Dorsolateral prefrontal cortex (tissue), 122 donors: ENCODE measurements at places on chromosomes 12 and 14. TPM values are rescaled to one million over a fixed set of nuclear protein-coding genes. Genes with fewer than 3 reads are reported as not detected.

DNA sequence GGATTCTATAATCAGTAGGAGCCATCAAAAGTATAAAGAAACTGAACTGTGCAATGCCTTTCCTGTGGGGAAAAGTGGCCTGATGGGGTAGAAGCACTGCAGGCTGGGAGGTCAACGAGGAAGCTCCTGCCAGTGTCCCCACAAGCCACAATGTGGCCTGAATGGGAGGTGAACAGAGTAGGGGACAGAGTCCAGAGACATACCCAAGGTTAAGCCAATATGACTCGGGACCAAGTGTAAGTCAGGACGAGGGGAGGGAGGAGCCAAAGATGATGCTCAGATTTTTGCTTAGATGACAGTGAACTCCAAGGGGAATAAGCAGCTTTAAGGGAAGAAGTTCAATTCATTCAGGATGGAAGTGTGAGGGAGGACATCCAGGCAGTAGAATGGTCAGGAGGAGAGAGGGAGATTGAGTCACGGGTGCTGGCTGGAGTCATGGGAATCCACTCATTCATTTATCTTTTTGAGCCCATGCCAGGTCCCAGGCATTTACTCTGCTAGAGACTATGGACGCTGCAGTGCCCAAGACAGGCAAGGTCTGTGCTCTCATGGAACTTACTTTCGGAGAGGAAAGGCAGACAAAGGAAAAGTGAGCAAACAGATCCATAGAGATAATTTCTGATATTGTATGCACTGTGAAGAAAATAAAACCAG is 29.1 kb downstream of the DPF3 start:
- no peak for DNase-seq

- DNase-seq: peak; percentile 32
These were observed 1.5 kb downstream of the KDM2B start for GRCh38 chr12:121579190-121579791.

GRCh38 chr14:86770186-86770585 is 1222.8 kb downstream of the GALC start:
- no peak for DNase-seq

- DNase-seq: no peak
These were observed 295.8 kb downstream of the IPO8 start for GRCh38 chr12:30399859-30400258.

DNA sequence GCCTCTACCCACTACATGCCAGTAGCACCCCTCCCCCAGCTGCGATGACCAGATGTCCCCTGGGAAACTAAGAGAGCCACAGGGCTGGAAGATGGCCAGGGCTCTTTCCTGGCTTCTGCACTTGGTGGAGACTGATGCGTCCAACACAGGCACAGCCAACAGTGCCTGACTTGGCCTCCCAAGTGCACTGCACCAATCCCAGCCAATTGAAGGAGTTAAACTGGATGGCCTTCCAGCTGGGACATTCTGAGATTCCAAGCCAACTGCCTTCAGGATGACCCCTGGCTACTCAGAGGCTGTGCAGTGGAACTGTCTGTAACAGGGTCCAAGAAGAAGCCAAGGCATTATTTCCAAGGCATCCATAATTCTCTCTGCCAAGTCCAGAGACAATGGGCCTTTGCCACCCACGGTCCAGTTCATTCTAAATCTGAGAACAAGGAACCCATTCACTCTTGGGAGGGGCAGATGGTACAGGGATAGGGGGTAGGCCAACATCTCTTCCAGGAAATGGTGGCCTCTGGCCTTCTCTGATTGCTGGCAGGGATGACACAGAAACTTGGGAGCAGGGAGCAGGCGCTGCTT is 35.2 kb downstream of the PRIMA1 start:
- DNase-seq: peak; percentile 88

DNA sequence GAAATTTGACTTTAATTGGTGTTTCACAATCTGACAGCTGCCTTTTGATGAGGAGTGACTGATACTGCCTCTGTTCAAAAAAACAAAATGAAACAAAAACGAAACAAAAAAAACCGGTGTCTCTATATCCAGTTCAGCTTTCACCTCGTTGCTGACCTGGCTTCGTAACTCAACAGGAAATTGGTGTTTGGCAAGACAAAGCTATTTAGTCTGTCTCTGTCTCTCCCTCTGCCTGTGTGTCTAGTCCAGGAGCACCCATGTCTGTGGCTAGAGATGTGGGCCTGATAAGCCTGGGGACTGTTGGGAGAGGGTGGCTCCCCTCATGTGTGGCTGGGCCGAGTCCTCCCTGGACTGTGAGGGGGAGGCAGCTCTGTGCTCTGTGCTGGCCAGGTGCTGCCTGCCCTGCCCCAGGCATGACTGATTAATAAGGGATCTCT is 11.3 kb downstream of the CACNA1C start:
- DNase-seq: no peak

DNA sequence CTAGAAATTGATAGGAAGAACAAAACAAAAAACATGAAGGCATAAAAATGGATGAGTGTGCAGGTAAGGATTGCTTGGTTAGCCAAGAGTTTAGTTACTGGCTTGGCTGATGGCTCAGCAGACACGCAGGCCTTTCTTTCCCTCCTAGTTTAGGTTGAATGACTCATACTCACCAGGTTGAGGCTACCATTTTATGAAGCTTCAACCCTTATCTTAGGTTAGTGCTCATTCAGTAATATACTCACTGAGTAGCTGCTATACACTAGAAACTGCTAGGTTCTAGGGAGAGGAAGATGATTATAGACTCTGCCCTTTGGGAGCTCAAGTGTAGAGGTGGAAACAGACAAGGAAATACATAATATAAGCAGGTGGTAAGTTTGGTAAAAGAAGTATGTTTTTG is 6.0 kb downstream of the P3H3 start:
- no peak for DNase-seq

- DNase-seq: no peak
These were observed 3.1 kb upstream of the GPX2 start for GRCh38 chr14:64945431-64946178.

DNA sequence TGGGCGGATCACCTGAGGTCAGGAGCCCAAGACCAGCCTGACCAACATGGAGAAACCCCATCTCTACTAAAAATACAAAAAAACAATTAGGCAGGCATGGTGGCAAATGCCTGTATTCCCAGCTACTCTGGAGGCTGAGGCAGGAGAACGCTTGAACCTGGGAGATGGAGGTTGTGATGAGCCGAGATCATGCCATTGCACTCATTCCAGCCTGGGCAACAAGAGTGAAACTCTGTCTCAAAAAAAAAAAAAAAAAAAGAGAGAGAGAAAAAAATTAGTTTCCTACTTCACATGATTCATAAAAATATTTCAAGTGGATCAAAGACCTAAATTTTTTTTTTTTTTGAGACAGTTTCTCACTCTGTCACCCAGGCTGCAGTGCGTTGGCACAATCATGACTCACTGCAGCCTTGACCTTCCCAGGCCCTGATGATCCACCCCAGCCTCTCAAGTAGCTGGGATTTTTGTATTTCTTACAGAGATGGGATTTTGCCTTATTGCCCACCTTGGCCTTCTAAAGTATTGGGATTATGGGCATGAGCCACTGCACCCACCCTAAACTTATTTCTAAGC is 24.9 kb downstream of the FCF1 start:
- no peak for DNase-seq

GRCh38 chr12:126706300-126706699 is 1560.7 kb upstream of the TMEM132C start:
- no peak for DNase-seq

DNA sequence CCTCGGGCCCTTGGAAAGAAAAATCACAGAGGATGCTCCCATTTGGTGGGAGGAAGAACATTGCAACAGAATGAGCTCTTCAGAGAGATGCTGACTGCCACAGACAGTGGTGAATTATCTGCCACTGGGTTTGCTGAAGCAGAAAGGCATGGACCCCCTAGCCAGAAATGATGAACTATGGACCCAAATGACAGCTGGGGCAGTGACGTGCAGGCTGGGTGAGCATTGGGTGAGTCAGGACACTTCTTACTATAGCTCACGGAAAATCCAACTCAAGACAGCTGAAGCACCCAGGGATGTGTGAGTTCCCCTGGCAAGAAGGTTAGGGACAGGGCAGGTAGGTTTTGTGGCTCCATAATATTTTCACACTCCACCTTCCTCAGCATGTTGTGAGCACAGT is 993.2 kb downstream of the BCL11B start:
- DNase-seq: no peak

IRAK3 gene
- total RNA-seq: 5.0 TPM

IL23A gene
- not detected for total RNA-seq

EIF2B2 gene
- 41.3 TPM for total RNA-seq
